ENCODE measurements at places on chromosomes 16 and 17. TPM values are rescaled to one million over a fixed set of nuclear protein-coding genes. Genes with fewer than 3 reads are reported as not detected.

Gene GRAPL
- total RNA-seq = 58.6 TPM

Gene SLC6A2
- total RNA-seq = not detected

Gene TMEM92
- total RNA-seq = 0.12 TPM

Gene NPIPA3
- 0.73 TPM for total RNA-seq

Gene RHOT2
- 48.3 TPM for total RNA-seq

Gene CCL2
- total RNA-seq = 406 TPM
